Mesenteric fat pad (tissue), 1 donor: ENCODE measurements at places on chromosomes 4 and X. TPM values are rescaled to one million over a fixed set of nuclear protein-coding genes. Genes with fewer than 3 reads are reported as not detected.

NEXMIF gene
- 0.51 TPM for total RNA-seq

LONRF3 gene
- total RNA-seq, result 13.1 TPM

CPE gene
- total RNA-seq, result 90.4 TPM

TCEAL3 gene
- 21.4 TPM for total RNA-seq

ABLIM2 gene
- 34.1 TPM for total RNA-seq

SASH3 gene
- 24.3 TPM for total RNA-seq

FAM9C gene
- not detected for total RNA-seq

GEMIN8 gene
- 16.3 TPM for total RNA-seq

ALAS2 gene
- total RNA-seq, result 1.1 TPM

HSFX2 gene
- not detected for total RNA-seq

DNA sequence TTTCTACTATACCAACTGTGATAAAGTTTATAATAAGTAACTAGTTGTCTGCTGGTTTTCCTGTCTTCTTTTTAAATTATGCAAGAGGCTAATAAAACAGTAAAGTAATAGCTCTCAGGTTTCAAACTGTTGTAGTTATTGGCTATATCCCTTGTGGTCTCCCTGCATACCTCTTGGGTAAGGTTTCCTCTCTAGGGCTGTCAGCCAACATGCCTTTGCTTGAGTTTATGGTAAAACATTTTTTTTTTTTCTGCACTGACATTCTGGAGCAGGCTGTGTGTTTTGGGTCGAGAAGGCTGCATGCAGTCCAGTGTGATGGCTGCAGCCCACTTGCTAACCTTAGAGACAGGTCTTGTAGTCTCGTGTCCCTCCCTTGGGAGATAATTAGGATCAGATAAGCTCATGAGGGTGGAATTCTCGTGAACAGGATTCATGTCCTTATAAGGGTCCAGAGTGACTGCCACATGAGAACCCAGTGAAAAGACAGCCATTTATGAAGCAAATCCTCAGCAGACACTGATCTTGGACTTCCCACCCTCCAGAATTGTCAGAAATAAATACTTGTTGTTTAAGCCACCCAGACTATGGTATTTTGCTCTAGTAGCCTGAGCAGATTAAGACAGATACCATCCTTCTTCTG, 831.2 kb downstream of the CCSER1 start:
- no peak for DNase-seq

DNA sequence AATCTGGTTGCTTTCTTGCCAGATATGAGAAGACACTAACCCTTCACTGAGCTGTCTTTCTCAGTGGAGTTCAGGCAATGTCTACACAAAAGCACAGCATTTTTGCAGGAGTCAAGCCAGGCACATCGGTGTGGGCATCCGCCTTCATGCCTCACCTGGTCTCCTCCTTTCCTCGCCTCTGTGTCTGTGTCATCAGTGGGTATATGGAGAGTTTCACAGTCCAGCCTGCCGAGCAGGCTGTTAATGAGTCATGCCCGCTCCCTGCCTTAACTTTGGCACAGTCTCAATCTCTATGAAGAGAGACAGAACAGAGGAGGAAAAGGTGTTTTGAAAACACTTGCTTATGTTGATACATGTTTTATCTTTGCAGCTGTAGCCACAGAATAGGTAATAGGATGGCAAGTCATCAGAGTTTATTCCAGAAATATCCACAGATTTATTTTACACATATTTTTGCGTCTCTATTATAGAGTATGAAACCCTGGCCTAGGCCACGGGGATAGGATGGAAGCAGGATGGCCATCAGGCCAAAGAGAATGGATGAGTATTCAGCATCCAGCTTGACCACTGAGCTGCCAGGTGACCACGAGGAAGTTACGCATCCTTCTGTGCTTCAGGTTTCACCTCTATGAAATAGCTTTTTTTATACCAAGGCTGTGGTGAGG, 32.8 kb upstream of the MAML3 start:
- DNase-seq, result no peak

GRCh38 chr4:103721251-103721650, 1.5 kb upstream of the TACR3 start:
- no peak for DNase-seq

- no peak for DNase-seq
Measured at GRCh38 chrX:2974961-2975360, 31.4 kb upstream of the ARSH start.

- DNase-seq, result no peak
Measured at GRCh38 chrX:153793291-153793690, 884 bp downstream of the IDH3G start.

DNA sequence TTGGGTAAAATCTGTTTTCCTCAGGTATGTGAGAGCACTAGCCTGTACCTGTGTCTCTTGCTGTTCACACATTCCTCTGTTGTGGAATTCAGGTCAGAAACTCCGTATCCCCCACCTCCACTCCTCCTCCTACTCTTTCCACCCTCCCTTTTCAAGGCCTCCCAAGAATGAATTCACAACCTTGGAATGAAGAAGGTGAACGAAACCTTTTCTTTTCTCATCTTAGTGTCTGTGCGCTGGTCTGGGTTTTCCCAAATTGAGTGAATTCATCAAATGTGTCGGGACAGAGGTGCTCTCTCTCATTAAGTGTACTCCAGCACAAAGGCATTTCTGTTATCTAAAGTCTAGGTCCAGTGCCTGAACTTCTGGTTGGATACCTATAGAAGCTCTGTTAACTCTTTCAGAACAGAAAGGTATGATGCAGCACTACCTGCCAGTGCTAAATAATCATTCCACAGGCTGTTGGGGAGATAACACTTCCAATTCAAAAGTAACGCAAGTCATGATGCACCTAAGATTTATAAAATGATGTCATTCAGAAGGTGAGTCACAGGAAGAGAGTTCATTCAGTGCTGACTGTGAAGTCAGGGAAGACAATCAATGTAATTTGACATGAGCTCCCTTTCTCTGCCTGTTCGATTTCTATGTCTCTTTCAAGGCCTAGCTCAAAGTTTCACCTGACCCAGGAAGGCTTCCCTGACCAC, 41.9 kb downstream of the COL4A6 start:
- no peak for DNase-seq

DNA sequence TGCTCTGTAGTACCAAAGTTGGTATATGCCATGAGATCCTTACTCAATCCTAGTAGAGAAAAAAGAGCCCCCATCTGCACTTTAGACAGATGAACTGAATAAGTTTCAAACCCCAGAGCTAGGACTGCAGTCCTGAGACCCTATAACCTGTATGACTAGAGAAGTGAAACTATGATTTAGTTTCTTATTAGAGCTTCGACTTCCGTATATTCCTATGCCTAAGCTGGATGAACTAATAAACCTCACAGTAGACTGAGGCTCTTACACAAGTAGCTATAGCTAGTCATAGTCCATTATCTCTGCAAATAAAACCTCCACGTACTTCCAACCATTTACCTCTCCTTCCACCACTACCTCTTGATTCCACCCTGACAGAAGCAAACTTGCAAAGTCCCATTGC, 6.3 kb upstream of the OTUD4 start:
- DNase-seq, result no peak

DNA sequence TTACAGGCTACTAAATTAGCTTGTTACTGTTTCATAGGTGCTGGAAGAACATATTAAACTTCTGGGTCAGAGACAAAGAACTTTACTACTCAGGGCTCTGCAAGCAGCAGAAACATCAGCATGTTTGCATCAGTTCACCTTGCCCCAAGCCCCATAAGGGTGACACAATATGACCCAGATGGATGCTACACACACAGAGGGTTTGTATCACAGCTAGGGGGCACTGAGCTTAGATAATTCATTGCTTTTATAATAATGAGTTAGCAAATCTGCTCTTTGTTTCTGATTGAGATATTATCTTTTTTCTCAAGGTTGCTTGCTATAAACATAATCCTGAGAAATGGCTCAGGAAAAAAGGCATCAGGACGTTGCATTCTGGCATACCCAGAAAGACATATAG, 4.8 kb upstream of the SYNPO2 start:
- DNase-seq, result no peak

DNA sequence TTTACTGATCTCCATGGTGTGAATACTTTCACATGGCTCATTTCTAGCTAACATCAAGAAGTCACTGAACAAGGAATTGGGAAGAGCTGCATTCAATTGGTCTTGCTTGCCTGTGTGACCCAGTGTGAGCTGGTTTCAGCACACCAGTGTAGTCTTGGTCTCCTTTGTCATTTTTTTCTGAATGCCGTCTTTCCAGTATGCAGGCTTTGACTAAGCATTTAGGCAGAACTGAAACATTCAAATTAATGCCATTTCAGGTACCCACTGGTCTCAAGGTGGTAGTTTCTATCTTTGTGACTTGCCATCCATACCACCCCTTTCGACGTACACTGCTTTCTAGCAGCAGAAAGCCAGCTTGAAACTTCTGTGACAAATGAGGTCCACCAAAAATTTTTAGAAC, 550.5 kb upstream of the BOD1L1 start:
- DNase-seq, result no peak

DNA sequence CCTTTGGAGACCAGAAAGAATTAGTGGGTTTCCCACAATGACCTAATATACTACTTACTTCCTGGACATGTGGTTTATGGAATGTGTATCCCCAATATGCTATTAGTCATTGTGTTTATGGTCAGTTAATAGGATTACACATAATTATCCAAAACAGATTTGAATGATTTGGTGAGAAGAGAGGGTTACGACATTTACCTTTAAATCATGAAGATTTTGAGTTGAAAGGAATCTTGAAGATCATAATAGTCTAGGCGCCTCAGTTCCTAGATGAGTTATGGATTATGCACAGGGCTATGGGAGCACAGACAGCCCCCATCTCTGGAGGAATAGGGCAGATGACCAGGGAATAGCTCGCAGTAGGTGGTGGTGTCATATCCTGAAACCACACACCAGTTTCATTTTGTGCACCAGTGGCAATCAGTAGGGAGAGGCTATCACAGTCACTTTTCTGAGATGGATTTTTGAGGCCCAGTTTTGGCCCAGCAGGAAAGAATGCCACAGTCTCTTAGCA, 61.3 kb downstream of the SEPTIN11 start:
- no peak for DNase-seq

DNA sequence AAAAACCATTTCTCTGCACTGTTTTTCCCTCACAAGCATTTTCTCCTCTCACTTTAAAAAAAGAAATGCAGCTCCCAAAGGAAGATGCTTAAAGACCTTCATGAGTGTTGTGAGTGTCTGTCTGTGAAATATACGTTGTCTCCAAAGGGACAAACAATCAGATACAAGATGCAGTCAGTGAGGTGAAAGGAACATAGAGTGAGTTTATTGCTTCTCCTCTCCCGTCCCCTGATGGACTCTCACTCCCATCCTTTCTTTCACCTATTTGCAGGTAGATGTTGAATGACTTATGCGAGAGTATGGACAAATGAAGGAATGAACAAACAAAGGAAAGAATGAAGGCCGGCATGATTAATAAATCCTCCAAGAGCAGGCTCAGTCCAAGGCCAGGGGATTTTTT, 561.2 kb upstream of the DIPK2B start:
- DNase-seq, result no peak

- no peak for DNase-seq
Measured at GRCh38 chr4:26780539-26780938, 80.1 kb upstream of the STIM2 start.

- no peak for DNase-seq
Measured at GRCh38 chr4:122747883-122748282, 15.4 kb downstream of the BBS12 start.

GRCh38 chrX:1909419-1910206, 294.8 kb downstream of the ASMT start:
- DNase-seq, result no peak

DNA sequence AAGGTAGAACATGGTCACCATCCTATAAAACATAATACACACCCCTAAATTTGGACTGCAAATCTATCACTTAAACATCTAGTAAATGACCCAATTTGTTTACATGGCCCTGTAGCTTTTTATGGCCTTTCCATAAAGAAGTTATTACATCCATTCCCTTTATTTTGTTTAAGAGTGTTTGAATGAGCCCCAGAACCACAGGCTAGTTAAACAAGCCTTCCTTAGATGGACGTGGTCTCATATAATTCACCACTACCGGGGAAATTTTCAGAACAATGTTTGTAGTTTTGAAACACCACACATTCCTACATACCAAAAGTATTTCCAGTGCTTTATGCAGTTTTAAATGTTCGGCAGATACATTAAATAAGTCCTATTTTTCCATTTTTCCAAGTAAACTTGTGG, 12.3 kb downstream of the PDGFC start:
- DNase-seq, result no peak

DNA sequence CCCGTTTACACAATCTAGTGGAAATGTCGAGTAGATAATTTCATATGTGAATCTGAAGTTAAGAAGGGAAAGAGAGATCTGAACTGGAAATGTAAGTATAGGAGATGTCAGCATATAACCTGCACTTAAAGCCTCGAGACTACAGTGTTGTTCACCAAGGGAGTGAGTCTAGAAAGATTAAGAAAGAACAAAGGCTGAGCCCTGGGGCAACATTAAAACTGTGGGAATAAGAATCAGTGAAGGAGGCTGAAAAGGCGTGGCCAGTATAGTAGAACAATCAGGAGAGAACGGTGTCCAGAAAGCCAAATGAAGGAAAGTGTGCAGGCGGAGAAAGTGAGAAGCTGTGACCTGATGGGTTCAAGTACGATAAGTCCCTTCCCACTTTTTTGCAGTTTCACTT, 118.8 kb upstream of the TENM3 start:
- DNase-seq, result no peak

DNA sequence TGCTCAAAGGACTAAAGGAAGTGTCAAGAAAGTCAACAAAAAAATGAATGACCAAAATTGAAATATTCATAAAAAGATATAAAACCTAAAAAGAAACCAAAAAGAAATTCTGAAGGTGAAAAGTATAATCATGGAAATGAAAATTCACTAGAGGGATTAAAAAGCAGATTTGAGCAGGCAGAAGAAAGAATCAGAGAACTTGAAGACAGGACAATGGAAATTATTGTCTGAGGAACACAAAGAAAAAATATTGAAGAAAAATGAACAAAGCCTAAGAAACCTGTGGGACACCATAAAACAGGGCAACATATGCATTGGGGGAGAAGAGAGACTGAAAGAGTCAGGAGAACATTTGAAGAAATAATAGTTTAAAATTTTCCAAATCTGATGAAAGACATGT, 9.9 kb upstream of the SPON2 start:
- no peak for DNase-seq

- no peak for DNase-seq
Measured at GRCh38 chrX:848386-848785, 217.8 kb downstream of the SHOX start.

DNA sequence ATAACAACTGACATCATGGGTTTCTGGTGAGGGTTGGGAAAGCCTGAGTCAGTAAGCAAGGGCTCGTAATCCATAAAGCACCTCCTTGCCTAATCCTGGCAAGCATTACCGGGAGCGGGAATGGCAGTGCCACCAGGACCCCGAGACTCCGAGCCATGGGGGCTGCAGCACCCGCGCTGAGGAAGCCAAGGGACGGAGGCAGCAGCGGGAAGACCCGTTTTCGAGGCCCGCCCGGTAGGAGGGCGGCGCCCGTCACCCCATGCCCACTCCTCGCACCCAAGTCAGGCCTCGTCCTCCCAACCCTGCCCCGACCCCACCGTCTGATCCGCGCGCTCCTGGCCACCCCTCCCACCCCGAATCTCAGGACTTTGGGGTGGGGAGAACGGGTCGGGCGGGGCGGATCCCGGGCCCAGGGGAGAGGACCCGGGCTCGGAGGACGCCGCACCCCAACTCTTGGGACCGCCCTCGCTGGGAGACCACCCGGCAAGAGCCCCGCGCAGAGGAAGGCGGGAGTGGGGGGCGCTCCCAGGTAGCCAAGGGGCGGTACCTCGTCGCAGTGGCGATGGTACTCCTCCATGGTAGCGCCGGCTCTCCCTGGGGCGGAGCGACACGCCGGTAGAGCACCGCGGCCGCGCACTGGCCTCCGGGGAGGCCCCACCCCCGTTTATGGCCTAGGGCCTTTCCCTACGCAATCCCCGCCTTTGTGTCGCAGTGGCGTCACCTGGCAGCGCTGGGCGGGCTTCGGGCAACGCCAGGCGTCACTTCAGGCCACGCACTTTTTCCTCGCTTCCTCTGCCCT, at the start of gene DYNLT3:
DYNLT3 (minus strand) TSS at position 638 of the 799 bp plus-strand sequence; CDS start at position 577, 61 bp downstream.
- DNase-seq, result peak; percentile 92
